MG63 (cell line): ENCODE measurements at places on chromosomes 12 and 14. TPM values are rescaled to one million over a fixed set of nuclear protein-coding genes. Genes with fewer than 3 reads are reported as not detected.

GRCh38 chr14:101774006-101774795 lies 12.7 kb downstream of the PPP2R5C start:
- no peak for DNase-seq

- no peak for DNase-seq
Observed at GRCh38 chr14:61854898-61855297, 92.7 kb downstream of the SNAPC1 start.

- no peak for DNase-seq
Observed at GRCh38 chr14:59091404-59091803, 97.1 kb upstream of the DAAM1 start.

DNA sequence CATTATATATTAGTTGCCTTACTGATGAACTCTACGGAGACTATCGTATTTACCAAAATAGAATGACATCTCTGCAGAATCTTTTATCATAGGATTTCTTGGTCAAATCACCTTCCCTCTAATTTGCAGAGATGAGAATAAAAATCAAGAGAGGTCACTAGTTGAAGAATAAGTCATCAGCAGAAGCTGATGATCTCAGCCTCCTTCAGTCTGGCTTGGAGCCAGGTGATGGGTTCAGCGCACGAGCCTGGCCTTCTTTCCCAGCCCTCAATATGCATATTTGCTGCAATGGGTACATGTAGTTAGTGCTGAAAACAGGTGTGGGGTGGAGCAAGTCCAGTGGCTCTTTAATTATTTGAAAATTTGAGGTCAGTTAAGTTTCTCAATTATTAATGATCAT lies 19.2 kb upstream of the EMP1 start:
- DNase-seq = no peak

The CDK17 gene
- 18.4 and 57.2 TPM in 2 replicates for total RNA-seq

- peak; percentile 65 for DNase-seq
Observed at GRCh38 chr12:57461276-57461916, 1.8 kb downstream of the GLI1 start.

- no peak for DNase-seq
Observed at GRCh38 chr14:87203346-87203745, 789.6 kb downstream of the GALC start.

DNA sequence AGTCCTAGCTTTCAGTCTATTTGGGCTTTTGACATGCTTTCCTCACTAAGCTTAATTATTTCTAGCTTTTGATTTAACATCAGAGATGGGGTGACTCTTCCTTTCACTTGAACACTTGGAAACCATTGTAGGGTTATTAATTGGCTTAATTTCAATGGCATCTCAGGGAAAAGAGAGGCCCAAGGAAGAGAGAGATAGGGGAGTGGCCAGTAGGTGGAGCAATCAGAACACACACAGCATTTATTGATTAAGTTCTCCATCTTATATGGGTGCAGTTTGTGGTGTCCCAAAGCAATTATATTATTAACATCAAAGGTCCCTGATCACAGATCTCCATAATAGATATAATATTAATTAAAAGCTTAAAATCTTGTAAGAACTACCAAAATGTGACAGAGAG lies 1466.1 kb upstream of the SEL1L start:
- DNase-seq = no peak

DNA sequence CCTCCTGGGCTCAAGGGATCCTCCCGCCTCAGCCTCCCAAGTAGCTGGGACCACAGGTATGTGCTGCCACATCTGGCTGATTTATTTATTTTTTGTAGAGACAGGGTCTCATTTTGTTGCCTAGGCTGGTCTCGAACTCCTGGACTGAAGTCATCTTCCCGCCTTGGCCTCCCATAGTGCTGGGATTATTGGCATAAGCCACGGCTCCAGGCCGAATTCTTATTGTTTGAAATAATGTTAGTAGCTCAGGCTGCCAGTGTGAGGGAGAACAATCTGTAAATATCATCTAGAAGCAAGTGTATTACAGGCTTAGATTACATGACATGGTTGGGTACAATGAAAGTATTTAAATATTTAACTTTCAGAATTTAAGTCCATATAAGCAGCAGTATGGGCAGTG lies 8.2 kb downstream of the ACTR6 start:
- no peak for DNase-seq

DNA sequence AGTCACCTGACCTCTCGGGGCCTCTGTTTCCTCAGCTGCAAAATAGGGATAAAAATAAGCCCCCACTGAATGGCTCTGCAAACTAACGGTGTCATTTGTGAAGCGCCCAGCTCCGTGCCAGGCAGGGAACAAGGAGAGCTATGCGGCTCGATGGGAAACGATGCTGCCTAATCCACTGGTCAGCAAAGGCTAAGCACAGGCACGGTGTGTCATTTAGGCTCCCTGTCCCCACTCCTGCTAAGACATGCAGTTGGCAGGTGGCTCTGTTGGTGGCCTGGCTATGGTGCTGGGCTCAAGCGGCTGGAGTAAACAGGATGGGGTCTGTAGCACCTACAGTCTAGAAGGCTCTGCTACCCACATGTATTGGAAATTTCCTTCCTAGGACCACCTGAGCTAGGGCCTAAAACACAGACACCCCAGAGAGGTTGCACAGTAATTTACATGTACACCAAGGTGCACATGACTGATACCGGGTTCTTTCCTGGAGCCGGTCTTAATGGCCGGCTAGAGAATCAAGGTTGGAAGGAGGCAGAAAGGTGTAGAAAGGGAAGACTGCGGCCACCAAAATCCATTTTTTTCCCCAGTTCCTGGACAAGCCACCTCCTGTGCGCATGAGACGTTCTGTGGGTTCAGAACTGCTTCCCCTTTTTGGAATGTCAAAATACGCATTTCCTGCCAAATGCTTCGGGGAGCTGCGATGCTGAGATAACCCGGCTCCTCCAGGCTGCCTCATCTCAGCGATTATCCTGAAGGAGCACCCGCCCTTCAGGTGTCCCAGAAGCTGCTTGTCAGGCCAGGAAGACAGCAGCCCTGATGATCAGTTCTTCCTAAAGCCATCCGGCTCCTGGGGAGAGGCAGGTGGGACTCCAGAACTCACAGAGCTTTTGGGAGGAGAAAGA lies 1.0 kb downstream of the CACNA2D4 start:
- no peak for DNase-seq

DNA sequence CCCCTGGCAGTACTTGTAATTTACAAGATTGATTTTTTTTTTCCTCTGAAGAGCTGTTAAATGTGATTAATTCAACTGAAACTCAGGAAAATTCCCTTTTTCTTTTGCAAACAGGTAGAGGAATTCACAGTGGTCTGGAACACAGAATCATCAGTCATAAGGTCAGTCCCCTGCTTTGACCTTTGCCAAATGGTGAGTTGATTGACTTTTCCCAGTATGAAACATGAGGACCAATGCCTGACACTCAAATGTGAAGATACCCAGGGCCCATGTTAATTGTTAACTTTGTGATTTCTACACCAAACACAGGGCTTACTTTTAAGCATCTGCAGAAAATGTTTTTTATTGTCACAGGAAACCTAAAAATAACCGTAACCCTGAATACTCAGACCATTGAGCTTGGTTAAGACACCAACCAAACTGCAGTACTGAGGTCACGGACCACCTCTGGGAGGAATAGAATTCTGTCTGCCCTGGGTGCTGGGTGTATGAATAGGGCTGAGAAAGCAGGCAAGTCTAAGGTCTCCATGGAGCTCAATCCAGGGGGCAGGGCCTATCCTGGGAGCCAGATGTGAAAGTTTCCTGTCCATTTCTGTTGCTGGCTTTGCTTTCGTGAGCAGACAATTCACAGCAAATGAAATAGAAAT lies 192.4 kb downstream of the TMX1 start:
- DNase-seq = no peak

The TSPAN11 gene
- total RNA-seq = 1.0 and 1.2 TPM in 2 replicates

The GUCY2C gene
- not detected in 2 replicates for total RNA-seq

The C3AR1 gene
- not detected in 2 replicates for total RNA-seq

DNA sequence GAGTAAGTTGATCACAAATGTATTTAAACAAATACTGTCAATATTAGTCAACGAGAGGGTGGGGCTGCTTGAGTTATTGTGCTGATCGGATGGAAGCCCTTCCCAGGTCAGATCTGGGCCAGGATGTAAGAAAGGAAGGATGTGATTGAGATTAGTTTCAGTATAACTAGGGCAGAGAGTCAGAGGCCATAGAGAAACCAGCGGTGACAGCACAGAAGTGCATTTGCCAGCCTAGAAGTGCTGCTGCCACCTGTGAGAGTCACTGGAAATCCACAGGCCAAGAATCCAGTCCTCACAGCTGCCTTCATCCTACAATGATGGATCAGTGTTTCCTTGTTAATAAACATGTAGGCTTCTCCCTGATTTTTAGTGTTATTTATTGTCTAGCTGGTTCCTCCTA lies 9.8 kb upstream of the FERMT2 start:
- no peak for DNase-seq

The ADAMTS20 gene
- total RNA-seq = not detected in 2 replicates
